ENCODE measurements at places on chromosomes 2 and 18.

DNA sequence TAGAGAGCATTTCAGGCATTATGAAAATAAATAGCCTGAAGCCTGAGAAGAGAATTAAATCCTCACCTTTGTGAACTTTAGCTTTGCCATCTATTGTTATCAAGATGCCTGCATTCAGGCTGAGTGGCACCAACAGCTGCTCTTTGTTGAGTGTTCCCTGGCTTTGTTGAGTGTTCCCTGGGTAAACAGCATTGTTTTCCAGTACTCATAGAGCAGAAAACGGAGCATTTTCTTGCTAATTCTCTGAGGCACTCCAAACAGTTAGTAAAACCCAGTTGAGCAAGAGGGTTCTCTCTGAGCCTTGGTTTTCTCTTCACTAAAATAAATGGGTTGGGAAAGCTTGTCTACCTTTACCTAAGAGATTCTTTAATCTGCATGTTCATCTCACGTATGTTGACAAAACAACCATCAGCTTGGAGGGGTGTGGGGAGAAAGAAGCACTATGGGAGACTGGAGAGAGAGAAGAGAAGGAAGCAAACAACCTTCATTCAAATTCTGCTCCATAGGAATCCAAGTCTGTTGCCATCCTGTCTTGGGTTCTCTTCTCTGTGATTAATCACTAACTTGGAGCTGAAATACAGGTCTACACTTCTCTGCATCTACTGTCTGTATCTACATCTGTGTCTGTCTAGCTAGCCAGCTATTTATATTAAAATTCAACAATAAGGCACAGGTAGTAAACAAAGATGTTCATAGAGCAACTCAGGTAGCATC lies 567.0 kb upstream of the SOX11 start:
- DNase-seq = peak; percentile 96

DNA sequence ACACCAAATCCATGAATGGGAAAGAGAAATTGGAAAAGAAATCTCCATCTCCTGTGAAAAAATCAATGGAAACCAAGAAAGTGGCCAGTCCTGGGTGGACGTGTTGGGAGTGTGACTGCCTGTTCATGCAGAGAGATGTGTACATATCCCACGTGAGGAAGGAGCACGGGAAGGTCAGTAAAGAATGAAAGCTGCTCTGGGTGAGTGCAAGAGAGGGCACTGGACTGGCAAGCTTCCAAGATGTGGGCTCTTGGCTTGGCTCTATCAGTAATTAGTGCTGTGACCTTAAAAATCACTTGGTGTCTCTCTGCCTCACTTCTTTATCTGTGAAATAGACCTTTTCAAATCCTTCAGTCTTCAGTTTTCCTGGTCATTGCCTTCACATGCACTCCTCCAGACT lies 89.0 kb downstream of the ZNF532 start:
- DNase-seq = peak; percentile 21

GRCh38 chr2:7752291-7752690 lies 835.1 kb downstream of the RNF144A start:
- DNase-seq = no peak

GRCh38 chr18:55405893-55406406 lies 182.0 kb downstream of the TCF4 start:
- DNase-seq = peak; percentile 89

GRCh38 chr18:74146756-74147155 lies 878 bp downstream of the FBXO15 start:
- DNase-seq = no peak

GRCh38 chr2:148875387-148876051 lies 492 bp downstream of the KIF5C start:
- DNase-seq = peak; percentile 54

DNA sequence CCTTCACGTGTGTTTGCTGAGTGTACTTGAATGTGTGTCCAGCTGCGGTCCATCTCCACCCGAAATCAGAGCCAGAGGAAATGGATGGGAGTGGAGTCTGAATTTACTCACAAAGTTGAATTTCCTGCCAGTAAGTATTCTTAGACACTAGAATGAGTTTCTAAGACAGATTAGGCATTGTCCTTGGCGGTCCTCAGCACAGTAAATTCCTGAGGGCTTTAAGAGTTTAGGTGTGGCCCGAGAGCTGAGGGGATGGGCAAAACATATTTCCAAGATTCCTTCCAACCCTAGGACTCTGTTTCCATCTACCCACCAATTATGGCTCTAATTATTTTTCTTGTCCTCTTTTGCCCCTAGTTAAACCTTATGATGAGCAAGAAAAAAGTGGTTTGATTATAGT lies 90.3 kb upstream of the PHLPP1 start:
- DNase-seq = no peak

GRCh38 chr2:38030635-38031355 lies 45.2 kb downstream of the CYP1B1 start:
- DNase-seq = no peak
